ENCODE measurements at places on chromosomes 3 and 15.

DNA sequence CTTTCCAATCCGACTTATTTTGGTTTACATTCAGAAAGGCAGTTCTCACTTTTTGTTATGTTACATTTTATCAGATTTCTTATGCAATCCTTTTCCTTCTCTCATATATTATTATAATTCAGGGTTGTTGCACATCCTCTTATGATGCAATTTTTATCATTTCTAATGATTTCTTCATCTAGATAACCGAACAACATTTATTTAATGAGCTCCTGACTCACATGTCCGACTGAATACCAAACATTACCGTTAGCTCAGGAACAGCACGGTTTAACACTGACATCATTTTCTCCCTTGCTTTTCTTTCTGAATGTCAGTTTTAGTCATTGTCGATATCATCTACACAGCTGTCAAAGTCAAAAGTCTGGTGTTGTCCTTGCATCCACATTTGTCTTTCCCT lies 199.2 kb downstream of the BCHE start:
- DNase-seq: no peak

GRCh38 chr3:186746008-186746407 lies 28.8 kb downstream of the KNG1 start:
- no peak for DNase-seq

DNA sequence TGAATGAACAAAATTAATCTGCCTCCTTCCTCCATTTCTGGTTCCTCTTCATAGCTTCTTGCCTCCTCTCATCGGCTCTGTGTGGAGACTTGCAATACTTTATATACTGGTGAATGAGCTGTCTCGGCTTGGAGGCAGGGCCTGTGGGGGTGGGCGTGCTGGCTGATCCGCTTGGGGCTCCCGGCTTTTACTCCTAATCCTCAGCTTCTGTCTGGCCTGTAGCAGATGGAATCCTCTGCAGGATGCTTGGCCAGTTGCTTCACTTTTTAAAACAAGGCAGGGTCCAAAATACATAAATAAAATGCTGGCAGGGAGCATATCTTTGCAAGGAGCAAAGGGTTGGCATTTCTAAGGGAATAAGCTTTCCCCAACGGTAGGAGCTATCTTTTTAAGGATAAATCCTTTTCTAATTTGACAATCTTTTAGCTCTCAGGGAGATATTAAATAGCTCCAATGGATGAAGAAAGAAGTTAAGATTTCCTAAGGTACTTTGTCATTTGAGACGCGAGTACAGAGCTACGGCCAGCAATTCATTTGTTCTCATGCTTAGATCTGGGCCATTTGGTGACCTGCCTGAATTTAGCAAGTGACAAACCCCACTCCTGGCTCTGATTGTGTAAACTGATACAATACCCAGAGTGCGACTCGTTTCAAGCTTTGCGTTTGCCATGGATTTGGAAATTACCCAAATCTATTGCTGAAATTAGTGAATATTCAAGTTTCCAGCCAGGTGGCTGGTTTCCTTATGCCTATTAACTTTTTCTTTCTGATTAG lies 18.9 kb downstream of the SV2B start:
- no peak for DNase-seq

- no peak for DNase-seq
Measured at GRCh38 chr3:43892061-43892460, 201.3 kb downstream of the ABHD5 start.

DNA sequence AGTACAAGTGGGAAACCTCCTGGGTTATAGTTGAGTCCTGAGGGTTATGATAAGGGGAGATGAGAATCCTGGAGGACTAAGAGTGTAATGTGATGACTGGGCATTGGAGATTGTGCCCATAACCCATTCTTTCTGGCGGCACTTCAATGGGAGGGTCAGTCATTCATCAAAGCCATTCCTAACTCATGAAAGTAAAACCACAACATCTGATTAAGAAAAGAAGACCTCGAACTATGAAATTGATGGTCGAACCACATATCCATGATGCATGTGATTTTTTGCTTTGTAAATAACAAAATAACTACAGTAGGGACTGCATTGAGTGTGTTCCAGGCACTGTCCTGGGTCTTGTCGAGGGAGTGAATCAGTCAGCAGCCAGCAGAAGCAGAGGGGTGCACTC lies 215.1 kb downstream of the SHQ1 start:
- peak; percentile 13 for DNase-seq

GRCh38 chr3:53252096-53252946 lies 3.5 kb downstream of the TKT start:
- peak; percentile 22 for DNase-seq

DNA sequence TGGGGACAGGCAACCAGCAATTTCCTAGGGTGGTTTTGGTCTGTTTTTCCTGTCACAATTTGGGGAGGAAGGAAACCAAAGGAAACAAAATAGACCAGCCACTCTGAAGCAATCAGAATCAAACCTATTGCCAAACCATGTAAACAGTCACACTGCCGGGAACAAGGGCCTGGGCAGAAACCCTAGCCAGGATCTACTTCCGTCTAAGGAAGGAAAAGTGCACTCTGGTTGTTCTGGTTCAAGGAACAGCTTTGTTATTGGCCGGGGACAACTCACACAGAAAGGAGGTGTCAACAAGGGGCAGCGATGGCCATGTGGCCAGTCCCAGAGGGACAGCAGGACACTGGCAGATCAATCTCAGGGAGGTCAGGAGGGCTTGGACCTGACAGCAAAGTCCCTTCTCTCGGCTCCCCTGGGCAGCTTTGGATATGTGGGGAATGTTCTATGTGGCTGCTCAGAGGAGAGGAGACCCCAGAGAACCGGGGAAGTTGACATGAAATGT lies 17.5 kb upstream of the RAD18 start:
- DNase-seq: no peak

DNA sequence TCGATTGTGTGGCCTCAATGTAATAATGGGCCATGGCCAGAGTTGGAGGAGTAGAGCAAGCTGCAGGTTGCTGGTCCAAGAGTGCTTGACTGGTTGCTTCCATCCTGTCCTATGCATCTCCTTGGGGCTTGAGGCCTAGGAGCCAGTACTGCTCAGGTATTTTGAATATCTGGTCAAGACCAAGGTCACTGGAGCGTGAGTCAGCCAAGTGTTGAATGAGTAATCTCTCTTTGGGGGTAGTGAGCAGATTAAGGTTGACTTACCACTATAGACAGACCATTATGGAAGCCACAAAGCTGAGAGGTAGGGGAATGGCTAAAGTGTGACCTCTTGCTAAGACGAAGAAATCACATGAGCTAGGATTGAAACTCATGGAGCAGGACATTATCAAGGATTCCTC lies 9.4 kb upstream of the PARP6 start:
- DNase-seq: no peak

DNA sequence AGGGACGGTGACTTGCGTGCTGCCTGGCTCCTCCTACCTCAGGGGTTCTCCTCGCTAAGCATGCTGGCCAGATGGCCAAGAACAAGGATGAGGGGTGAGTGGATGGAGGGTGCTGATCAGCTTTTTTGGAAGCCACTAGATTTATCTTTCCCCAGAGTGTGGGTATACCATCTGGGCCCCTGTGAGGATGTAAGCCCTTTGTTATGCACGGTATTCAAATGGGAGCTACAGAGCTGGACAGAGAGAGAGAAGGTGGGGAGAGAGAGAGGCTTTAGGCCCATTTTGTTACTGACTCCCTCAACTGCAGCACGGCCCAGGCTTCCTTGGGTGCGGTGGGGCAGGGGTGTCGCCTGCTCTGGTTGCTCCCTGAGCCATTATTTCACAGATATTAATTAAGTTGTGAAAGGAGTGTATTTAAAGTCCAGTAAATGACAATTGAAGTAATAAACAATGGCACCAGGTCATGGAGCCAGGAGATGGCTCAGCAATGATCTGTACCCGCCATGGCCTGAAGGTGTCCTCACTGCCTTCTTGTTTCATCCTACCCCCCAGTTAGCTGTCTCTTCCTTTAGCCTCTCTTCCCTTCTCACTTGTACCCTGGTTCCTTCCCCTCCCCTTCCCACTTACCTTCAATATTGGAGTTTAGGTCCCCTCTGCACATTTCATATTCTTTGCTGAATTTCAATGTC lies 158.0 kb downstream of the CLSTN2 start:
- DNase-seq: no peak

DNA sequence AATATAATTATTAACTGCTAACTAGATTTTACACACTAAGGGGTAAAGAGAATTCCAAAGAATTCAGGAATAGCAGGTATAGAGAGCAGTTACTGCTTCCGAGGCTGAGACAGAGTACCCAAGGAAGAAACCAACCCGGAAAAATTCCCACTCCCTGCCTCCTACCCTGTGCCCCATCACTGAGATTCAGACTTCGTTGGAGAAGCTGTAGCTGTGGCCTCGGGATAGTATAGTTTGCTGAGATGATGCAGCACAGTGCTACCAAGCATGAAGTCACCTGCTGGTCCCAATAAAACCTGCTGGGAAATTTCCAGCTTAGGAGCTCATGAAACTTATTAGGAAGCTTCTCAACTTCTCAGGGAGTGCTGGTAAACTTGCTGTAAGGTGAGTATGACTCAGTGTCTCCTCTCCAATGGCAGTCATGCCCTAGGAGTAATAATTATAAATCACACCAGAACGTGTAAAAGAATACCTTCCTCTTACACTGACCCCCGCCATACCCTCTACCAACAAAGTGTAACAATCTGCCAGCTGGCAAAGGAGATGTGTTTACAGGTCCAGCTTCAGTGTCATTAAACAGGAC lies 215.2 kb upstream of the ROBO2 start:
- DNase-seq: no peak

- no peak for DNase-seq
Measured at GRCh38 chr3:59364496-59364895, 314.7 kb upstream of the CFAP20DC start.

DNA sequence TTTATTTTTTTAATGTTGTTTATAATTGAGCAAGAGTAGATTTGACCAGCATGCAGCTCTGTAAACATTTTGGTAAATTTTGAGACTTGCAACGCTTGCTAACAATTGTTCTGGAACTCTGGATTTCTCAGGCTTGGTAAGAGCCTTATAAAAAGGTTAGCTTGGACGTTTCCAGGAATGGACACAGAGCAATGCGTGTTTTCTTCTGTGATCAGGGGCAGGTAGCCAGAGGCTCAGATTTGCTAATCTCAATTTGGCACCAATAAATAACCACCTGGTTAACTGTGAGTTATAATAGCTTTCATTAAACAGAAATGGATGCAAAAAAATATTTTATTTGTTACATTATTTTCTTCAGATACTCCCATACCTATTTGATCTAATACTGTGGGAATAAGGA lies 39.8 kb downstream of the CADM2 start:
- DNase-seq: no peak

GRCh38 chr3:161474741-161475140 lies 21.9 kb upstream of the OTOL1 start:
- no peak for DNase-seq

DNA sequence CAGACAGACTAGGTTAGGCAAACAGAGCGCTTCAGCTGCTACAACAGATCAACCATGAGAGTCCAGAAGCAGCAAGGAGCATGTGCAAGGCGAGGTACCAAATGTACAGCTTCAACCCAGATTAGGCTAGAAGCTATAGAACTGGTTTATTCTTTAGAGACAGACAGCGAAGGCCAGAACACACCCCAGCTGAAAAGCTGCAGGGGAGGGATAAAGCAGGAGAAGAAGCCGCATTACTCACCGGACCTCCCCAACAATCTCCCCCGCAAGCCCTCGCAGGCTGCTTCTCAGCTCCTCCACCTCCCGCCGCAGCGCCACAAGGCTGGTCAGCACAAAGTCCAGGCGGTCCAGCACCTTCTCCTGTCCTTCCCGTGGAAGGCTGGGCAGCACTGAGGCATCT lies 3.3 kb downstream of the RMDN3 start:
- DNase-seq: no peak

DNA sequence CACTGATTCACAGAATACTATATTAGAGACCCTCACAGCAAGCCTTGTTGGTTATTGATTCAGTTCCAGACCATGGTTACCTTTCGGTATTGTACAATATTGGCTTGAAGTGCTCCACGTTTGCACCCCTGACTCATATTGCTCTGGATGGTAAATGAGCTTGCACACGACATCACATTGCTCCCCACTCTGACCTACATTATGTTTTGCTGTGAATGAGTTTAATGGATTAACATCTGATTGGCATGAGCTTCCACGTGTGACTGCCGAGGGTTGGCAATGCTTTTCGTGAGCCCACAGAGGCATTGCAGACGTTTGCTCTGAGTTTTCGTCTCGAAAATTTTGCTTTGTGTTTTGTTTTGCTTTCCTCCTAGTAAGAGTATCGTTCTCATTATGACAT lies 225.8 kb upstream of the ICE2 start:
- DNase-seq: peak; percentile 28

GRCh38 chr3:46670891-46671427 lies 22.5 kb downstream of the ALS2CL start:
- no peak for DNase-seq

DNA sequence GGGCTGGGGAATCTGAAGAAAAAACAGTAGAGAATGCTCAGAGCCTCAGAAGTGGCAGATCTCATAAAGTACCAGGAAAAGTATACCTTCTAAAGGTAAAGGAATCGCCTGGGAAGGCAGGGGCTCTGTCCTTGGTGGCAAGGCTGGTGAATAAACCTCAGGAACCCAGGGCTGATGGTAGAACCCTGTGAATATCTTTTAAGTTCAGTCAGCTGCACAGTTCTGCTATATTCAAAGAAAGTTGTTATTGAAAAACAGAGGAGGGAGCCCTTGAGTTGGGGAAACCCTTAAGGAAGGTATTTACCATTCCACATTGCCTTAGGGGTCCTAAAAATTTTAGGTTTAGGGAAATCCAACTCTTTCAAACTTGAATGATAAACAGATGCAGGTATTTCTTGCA lies 31.2 kb downstream of the ZPLD1 start:
- DNase-seq: no peak

DNA sequence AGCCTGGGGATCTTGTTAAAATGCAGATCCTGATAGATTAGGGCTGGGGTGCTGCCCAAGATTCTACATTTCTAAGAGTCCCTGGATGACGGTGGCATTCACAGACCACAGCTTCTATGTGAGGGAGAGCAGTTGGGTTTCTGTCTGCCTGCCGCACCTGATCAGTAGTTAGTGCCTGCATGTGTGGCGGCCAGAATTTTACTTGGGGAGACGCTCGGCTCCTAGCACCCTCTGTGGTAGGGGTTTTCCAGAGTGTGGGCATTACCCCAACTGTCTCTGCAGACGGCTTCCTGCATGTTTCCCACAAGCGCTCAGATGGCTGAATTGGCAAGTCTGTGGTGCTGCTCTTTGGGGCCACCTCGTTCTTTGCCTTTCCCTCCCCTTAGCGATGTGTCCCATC lies 8.3 kb downstream of the GHRL start:
- peak; percentile 80 for DNase-seq

GRCh38 chr3:120909602-120909878 lies 1.5 kb downstream of the STXBP5L start:
- no peak for DNase-seq

- DNase-seq: no peak
Measured at GRCh38 chr3:100875239-100875638, 118.0 kb downstream of the ABI3BP start.

GRCh38 chr3:12268049-12268735 lies 20.7 kb upstream of the PPARG start:
- no peak for DNase-seq

Measured in activated CD4-positive, alpha-beta T cell treated with anti-CD3 and anti-CD28 coated beads, Interleukin-10, Interleukin-2, amounts not matched to agents 100 ng/mL and 50 ng/mL, durations not matched to agents 16 hours and 8 hours (primary cell).